ENCODE measurements at places on chromosomes 11 and 22.

GRCh38 chr22:19143967-19144400 is 467 bp downstream of the ESS2 start:
- DNase-seq, result no peak

DNA sequence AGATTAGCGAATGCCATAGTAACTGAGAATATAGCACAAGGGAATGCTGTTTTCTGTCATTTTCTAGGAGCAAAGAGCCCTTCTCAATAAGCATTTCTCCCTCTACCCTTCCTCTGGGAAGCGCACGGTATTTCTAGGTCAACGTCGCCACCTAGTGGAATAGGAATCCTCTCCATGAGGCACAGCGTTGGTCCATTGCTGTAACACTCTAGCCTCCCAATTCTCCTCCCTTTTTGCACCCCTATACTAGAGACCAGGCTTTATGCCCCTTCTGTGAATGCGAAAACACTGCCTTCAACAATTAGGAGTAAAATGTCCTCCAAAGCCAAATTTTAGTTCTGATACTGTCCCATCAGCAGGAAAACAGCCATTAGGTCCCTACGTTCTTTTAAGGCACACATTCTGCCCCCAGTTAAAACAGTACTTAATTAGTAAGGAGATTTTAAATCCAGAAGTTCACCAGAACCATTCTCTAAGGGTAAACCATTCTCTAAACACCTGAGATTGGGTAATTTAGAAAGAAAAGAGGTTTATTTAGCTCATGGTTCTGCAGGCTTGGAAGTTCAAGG is 12.8 kb upstream of the HYLS1 start:
- DNase-seq, result peak; percentile 38

DNA sequence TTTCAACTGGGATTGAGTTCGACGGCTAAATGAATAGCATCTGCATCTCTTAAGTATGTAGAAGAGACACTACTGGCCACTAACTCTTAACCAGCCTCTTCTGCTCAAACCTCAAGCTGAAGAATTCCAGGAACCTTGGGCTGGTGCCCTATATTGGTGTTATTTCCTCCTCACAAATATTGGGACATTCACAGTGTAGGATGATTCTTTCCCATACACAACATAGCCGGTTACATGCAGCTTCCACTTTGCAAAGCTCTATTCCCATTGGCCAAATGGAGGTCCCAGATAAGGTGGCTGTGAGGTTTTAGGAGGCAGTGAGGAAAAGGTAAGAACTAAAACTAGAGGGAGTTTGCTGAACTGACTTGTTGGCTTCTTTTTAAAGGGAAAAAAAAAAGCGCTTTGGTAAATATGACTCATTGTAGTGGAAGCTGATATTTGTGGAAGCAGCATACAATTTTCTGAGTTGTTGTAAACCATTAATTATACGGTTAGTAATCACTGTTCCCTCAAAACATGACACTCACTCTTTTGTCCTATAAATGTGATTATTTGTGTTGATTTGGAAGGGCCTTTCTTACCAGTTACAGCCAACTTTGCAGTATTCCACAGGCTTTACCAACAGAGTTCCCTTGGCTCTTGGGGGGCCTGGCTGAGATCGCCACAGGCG is 17.6 kb downstream of the C22orf31 start:
- DNase-seq, result peak; percentile 22

DNA sequence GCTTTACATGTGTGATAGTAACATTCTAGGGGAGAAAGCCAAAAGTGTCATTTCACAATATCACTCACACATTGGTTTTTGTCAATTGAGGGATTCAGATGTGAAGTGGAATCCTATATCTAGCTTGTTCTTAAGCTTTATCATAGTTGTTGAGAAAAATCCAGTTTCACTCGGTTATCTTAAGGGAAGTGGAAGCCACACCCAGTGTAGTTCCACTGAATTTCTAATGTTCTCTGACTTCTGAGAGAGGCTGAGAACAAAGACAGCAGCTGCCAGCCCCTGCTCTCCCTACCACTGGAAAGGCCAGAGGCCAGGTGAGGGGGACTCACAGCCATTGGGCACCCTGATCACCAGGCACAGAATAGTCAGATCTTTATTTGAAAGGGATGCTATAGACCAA is 53.7 kb downstream of the THAP12 start:
- no peak for DNase-seq

DNA sequence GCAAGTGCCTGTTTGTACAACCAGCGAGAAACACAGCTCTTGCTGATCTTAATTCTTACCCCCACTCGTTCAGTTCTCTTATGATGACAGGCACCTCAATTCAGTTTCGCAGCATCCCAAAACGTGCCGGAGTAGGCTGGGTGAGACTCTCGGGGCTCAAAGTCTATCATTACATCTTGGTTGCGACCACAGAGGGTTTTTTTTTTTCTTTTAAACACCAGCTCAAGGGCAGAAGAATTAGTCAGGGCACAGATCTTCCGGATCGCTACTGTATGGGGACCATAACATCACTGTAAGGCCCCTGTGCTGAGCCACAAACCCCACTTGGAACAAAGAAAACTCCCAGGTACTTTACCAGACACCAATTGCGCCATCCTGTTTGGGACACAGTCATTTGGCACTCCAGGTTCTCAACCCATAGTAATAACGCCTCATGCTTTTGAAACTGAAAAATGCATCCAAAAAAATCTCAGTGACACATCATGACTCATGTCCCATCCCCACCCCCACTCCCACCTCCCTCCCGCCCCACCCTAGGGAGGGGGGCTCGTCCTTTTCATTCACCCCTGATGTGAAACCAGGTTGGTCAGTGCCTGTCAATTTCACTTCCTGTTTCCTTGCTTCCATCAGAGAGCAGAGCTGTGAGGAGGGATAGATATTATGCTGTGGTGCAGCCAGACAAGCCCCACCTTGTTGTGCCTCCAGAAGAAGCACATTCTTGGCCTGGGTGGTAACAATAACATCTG is 41.0 kb upstream of the CD5 start:
- peak; percentile 48 for DNase-seq

DNA sequence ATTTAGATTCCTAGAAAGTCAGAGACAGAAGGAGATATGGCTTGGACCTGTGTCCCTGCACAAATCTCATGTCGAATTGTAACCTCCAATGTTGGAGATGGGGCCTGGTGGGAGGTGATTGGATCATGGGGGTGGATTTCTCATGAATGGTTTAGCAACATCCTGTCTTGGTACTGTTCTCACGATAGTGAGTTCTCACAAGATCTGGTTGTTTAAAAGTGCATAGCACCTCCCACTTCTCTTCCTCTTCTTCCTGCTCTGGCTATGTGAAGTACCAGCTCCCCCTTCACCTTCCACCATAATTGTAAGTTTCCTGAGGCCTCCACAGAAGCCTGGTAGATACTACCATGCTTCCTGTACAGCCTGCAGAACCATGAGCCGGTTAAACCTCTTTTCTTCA is 27.6 kb upstream of the PAMR1 start:
- DNase-seq, result no peak

DNA sequence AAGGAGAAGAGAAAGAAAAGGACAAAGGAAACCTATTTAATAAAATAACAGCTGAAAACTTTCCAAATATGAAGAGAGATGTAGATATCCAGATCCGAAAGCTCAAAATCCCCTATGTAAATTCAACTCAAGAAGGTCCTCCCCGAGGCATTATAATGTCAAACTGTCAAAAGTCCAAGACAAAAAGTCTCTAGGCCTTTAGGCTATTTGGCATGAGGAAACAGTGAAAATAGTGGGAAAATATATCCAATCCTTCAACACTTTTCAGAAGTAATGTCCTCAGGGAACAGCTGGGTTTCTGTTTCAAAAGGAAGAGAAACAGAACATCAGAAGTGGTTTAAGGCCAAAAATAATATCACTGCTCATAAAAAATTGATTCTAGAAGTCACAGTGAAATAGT is 1.9 kb upstream of the OR52E4 start:
- DNase-seq, result no peak

- DNase-seq, result no peak
Measured at GRCh38 chr22:28381429-28382167, 298.0 kb downstream of the TTC28 start.

Measured in MG63 (cell line).